ENCODE measurements at places on chromosomes 13 and 19. TPM values are rescaled to one million over a fixed set of nuclear protein-coding genes. Genes with fewer than 3 reads are reported as not detected.

GSX1 gene
- 0.19 TPM for polyA plus RNA-seq

DHDH gene
- polyA plus RNA-seq, result 1.4 TPM

IGFL2 gene
- polyA plus RNA-seq, result not detected

CEACAM21 gene
- polyA plus RNA-seq, result not detected

TEX29 gene
- 1.6 TPM for polyA plus RNA-seq

ATCAY gene
- 140 TPM for polyA plus RNA-seq

JAK3 gene
- polyA plus RNA-seq, result 0.48 TPM

RNF225 gene
- polyA plus RNA-seq, result not detected

CACNG6 gene
- not detected for polyA plus RNA-seq

ZBTB32 gene
- not detected for polyA plus RNA-seq

STARD13 gene
- 3.2 TPM for polyA plus RNA-seq

ADPRHL1 gene
- polyA plus RNA-seq, result 133 TPM

SIGLEC8 gene
- 2.0 TPM for polyA plus RNA-seq

OR7C1 gene
- polyA plus RNA-seq, result 0.42 TPM

ZNF135 gene
- polyA plus RNA-seq, result 8.5 TPM

KLF1 gene
- polyA plus RNA-seq, result 1.3 TPM

ZNF534 gene
- 0.27 TPM for polyA plus RNA-seq

FAM32A gene
- 91.9 TPM for polyA plus RNA-seq

PSG3 gene
- polyA plus RNA-seq, result not detected

LRRC63 gene
- polyA plus RNA-seq, result not detected

DLEU7 gene
- polyA plus RNA-seq, result 0.98 TPM

BRME1 gene
- 19.0 TPM for polyA plus RNA-seq

FFAR3 gene
- polyA plus RNA-seq, result not detected

ZNF432 gene
- polyA plus RNA-seq, result 2.6 TPM

LRG1 gene
- polyA plus RNA-seq, result 0.14 TPM
